Fibroblast of skin of right biceps (primary cell): ENCODE measurements at places on chromosomes 7 and 10.
A peak's percentile ranks its signal among the peaks of the same experiment; 100 is the strongest.

DNA sequence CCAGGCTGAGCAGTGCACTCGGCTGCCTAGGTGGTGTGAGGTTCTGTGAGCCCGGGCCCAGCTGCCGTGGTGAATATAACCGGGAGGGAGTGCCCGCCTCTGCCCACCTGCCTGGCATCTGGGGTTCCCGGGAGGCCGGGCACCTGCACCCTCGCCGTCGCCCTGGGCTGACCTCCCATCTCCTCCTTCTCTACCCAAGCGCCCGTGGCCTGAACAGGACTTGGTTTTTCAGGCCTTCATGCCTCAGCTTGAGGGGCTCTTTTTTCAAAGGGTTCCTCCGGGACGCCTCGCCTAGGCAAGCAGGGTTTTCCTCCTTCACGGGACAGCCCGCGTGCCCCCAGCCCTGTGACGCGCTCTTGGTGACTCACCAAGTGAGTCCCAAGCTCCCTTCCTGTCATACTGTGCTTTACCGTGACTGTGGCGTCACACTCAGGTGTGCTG lies 9.9 kb downstream of the INPP5A start:
- no peak for DNase-seq

GRCh38 chr10:89870936-89871335 lies 169.5 kb downstream of the KIF20B start:
- DNase-seq = no peak

DNA sequence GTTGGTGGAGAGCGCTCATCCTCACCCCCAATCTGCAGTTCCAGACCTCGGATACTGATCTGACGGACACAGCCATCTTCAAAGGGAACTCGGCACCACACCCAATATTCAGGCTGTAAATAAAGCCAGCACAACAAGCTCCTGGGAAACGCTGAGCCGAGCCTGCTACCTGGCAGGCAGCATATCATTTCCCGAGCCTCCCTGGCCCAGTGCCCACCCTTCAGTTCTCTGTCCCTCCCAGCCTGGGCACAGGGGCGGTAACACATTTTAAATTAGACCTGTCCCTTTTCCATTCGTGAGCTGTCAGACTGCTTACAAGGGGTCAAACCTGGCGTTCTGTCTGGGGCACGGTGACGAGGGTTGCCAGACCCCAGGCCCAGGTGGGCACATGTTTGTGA lies 250.5 kb downstream of the ARHGAP12 start:
- no peak for DNase-seq

DNA sequence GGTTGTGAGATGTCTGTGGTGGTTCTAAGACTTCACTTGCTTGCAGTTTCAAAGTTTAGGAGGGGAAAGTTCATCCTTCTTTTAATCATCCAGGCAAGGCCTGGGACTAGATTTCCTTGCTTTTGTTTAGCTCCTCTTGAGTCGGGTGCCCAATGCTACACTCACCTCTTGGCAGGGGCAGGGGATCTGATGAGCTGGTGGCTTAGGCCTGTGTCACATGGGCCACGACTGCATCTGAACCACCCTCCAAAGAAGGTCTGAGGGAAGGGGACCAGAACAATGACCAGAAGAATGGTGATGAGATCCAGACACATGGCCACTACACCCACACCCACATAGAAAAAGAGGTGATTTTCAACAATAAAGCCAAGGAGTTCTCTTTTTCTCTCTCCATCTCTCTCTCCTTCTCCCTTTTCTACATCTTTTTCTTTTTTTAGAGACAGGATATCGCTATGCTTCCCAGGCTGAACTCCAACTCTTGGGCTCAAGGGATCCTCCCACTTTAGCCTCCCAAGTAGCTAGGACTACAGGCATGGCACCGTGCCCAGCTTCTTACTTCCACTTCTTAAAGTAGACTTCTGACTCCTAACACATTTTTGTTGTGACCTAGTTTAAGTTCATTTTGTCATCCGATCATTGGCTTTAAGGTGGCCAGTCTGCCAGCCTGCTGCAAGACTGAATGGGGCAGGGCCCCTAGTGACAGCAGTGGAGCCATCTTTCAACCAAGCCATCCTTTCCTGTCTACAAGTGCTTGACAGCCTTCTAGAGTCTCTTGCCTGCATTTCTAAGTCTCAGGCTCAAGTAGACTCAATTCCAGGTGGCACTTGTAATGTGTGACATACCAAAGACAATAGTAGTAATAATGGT lies 350.9 kb downstream of the RNLS start:
- peak; percentile 71 for DNase-seq

- DNase-seq = no peak
Observed at GRCh38 chr10:75434291-75434690, 2.9 kb downstream of the LRMDA start.
